WTC11 (cell line): ENCODE measurements at places on chromosomes 1 and 21.

DNA sequence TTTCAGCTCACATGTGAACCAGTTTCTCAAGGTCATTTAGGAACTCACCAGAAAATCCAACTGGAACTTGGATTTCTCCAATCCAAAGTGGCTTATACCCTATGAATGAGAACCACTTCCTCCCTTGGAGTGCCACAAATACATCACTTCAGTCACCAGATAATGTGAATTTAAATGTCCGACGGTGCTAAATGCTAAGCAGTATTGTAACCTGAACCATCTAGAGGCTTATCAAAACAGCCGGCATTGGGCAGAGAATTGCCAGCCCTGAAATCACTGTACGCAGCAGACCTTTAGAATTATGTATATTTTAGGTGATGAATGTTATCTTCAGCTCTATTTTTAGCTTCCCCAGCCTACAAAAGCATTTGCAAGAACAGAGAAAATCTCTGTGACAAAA lies 76.8 kb upstream of the COX20 start:
- no peak for DNase-seq

DNA sequence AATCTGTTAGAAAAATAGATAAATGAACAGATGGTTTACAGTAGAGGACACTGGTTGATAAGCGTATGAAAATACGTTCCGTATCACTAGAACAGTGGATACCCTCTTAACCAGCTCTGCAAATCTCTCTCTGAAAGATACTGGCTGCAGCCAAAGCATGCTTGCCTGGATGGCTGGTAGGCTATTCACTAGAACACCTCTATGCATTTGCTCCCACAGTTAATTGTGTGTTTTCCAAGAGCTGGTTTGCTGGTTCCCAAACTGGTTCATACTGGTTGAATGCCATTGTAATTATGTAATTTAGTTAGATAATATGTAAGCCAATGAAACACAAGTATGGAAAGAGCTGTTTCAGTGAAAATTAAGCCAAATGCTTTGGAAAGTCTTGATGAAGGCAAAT lies 126.6 kb downstream of the C1orf21 start:
- no peak for DNase-seq

- no peak for DNase-seq
These were observed 73.6 kb downstream of the CRB1 start for GRCh38 chr1:197341626-197342025.

GRCh38 chr21:18603261-18603660 lies 199.7 kb upstream of the TMPRSS15 start:
- no peak for DNase-seq

DNA sequence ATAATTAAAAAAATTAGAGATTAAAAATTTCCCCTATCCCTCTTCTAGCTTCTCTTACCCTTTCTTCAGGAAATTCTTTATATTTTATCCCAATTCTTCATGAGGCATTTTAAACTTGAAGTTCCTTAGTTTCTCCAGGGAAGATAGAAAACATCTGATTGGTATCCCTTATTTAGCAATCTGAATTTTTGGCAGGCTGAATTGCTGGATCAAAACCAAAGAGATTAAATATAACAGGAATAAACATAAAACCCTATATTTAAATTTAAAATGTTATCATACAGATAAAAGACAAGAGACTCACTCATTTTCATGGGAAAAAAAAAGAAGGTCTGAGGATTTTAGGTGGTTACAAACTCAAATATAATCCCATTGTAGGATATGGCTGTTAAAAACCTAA lies 204.2 kb downstream of the CHRM3 start:
- no peak for DNase-seq

GRCh38 chr1:95766036-95766435 lies 532.0 kb downstream of the RWDD3 start:
- DNase-seq, result no peak

DNA sequence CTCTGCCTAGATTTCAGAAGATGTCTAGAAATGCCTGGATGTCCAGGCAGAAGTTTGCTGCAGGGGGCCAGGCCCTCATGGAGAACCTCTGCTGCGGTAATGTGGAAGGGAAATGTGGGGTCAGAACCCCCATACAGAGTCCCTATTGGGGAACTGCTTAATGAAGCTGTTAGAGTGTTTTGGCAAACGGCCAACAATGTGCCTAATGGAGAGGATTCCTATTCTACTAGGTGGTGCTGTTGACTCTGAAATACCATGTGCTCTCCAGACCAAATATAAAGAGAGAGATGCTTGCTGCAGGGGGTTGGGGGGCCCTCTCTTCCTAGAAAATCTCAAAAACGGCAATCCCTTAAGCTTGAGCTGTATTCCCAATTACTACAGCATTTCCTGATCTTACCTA lies 57.1 kb upstream of the DR1 start:
- no peak for DNase-seq

DNA sequence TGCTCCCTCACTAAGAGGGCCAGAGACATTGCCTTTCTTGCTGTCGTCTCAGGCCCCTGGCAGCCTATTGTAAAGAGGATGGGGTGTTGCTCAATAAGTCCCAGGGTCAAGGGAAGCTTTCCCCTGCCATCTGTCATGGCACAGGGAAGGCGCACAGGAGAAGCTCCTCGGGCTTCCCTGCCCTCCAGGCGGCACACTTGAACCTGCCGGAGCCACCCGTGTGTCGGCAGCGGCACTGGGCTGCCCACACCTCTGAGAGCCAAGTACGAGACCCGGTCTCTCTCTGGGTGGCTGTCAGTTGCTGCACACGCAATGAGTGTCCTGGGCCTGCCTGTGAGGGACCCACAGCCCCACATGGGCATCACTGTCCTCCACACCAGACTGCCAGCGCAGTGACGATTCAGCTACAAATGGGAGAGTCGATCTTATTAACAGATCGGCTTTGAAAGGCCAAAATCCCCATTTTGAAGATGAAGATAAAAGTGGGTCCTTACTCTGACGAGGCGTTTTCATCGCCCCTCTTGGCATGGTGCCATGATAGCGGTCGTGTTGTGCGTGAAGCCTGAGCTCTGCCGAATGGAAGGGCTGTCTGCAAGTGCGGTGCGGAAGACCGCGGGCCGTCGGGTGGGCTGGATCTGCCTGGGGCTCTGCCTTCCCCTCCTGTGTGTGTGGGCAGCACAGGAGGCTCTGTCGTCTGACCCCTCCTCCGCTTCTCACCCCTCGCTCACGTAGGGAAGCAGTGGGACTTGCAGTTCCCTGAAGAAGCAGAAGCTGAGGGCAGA lies 29.2 kb upstream of the PDXK start:
- no peak for DNase-seq
